ENCODE measurements at places on chromosomes 3 and 15.
A peak's percentile ranks its signal among the peaks of the same experiment; 100 is the strongest.

GRCh38 chr3:129775870-129776269 lies 117.6 kb downstream of the TMCC1 start:
- DNase-seq = no peak

DNA sequence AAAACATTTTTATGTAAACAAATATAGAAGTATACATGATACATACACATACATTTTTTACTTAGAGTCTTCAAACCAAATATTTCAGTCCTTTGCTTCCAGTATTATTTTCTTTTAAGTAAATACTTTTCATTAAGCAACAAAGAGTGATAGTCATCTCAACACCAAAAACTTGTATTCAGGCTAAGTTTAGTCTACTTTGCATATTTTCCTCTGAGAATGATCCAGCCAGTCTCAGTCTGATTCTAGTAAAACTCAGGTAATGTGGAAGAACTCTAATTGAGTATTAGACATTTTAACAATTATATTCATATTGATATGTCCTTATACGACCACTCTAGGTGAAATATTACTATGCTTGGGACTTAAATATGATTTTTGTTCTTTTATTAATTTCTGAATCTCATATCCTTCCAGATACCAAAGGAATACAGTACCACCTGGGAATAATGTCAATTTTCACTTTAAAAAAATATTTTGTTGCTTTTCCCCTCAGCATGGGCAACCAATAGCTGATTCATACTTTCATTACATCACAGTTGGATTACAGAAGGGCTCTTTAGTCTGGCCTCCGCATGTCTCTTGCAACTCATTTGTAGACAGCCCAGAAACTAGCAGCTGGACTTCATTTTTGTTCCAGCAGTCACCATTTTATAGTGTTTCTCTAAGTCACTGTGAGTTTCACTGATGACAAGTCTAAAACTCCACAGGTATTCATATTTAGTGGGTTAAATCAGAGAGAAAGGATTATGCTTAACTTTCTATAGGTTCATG lies 390.4 kb downstream of the ZBTB20 start:
- DNase-seq = no peak

- no peak for DNase-seq
Observed at GRCh38 chr15:67181221-67181639, 73.2 kb downstream of the AAGAB start.

GRCh38 chr3:24451461-24452099 lies 43.1 kb downstream of the THRB start:
- no peak for DNase-seq

DNA sequence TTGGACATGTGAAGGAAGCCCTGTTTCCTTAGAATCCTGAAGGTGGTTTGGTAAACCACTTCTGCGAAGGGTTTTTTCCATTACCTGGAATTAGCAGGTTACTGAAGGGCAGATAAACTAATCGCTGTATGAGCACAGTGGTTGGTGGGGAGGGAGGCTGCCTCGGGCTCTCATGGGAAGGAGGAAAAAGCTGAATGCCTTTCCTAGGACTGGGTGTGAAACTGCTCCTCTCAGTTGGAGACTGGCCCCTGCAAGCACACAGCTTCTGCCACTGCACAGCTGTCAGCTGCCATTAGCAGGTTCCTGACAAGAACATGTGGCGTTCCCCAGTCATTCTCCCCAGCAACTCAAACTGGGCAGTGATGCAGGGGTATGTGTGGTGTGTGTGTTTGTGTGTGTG lies 376.3 kb downstream of the GAP43 start:
- DNase-seq = no peak

GRCh38 chr15:64847448-64847847 lies 5.7 kb downstream of the PLEKHO2 start:
- no peak for DNase-seq

DNA sequence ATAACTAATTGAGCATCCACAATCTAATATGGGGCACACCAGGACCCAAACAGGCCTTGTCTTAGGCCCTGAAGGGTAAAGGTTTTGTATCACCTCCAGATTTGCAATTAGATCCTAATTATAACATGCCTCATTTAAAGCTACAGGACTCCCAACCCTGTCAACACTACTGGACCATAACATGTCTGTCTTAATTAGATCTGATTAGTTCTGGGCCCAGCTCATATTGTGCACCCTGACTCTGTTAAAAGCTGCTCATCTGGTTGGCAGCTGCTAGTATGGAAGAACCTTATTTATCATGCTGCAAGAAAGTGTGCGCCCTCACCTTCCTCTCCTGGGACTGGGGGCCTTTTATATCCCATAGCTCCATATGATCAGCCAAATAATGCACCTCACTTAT lies 457.8 kb downstream of the ROBO1 start:
- DNase-seq = no peak

GRCh38 chr15:47961401-47962090 lies 159.2 kb upstream of the SLC24A5 start:
- no peak for DNase-seq

GRCh38 chr3:9779721-9780457 lies 10.1 kb upstream of the CAMK1 start:
- peak; percentile 43 for DNase-seq

GRCh38 chr3:129378949-129379348 lies 49.5 kb downstream of the EFCAB12 start:
- no peak for DNase-seq

DNA sequence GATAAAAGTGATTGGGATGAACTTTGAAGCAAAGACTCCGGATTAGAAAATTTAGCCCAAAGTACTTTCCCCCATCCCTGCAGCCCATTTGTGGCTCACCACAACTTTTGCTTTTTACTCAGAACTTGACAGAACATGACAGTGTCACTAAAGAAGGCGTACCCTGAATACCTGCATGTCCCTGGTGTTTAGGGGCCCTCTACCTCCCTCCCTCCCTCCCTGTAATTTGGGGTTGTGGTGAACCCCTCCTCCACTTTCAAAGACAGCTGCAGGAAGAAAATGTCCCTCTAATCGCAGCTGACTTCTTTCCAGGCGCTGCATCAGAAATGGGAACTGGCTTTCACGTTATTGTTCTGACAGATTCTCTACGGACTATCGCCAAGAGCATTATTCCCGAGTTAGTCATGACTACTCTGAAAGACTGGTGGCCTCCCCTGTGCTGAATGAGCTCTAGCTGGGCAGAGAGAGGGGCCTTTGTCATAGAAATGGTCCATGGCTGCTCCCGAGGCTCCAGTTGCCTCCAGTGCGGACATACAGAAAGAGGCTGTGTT lies 93.2 kb upstream of the ARHGEF3 start:
- DNase-seq = no peak

DNA sequence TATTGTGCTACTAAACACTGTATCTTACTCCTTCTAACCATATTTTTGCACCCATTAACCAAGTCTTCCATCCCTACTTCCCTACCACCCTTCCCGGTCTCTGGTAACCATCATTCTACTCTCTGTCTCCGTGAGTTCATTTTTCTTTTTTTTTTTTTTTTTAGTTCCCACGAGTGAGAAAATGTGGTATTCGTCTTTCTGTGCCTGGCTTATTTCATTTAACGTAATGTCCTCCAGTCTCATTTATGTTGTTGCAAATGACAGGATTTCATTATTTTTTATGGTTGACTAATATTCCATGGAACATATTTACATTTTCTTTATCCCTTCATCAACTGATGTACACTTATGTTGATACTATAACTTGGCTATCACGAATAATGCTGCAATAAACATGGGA lies 31.7 kb downstream of the TJP1 start:
- no peak for DNase-seq

DNA sequence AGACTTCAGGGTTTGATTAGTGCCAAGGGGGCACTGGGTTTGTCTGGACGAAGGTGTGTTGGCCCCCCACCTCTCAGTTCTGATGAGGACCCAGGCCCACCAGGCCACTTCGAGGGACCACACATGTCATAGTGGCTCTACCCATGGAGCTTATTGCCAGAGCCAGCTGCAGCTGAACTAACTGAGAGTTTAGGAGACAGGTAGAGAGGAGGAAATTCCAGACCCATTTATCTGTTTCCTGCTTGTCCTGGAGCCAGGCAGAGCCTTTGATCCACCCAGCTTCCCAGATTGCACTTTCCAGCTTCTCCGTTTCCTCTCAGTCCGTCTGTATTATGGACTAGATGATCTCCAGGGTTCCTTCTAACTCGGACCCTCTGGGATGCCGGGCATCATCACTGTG lies 20.9 kb downstream of the SLC24A1 start:
- DNase-seq = no peak

DNA sequence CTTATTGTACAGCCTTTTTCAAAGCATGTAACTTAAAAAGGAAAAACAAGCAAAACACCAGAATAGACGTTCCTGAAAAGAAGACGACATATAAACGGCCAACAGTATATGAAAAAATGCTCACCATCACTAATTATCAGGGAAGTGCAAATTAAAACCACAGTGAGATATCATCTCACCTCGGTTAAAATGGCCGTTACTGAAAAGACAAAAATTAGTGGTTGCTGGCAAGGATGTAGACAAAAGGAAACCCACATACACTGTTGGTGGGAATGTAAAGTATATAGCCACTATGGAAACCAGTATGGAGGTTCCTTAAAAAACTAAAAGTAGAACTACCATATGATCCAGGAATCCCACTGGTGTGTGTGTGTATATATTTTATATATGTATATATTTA lies 64.5 kb upstream of the MLF1 start:
- no peak for DNase-seq

GRCh38 chr3:34957677-34958076 lies 681.6 kb upstream of the ARPP21 start:
- no peak for DNase-seq
